ENCODE measurements at places on chromosomes 7 and 10.
A peak's percentile ranks its signal among the peaks of the same experiment; 100 is the strongest.

GRCh38 chr7:45703373-45703821 lies 129.2 kb downstream of the ADCY1 start:
- DNase-seq = no peak

DNA sequence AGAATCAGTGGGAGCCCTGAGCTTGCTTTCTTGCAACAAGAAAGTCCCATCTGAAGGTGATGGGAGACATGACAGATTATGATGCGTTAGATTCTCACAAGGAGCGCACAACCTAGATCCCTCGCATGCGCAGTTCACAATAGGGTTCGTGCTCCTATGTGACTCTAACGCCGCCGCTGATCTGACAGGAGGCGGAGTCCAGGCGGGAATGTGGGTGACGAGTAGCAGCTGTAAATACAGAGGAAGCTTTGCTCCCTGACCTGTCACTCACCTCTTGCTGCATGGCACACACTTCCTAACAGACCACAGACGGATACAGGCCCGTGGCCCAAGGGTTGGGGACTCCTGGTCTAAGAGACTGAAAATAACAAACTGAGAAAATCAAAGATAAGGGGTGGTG lies 1163.4 kb upstream of the AUTS2 start:
- no peak for DNase-seq

GRCh38 chr10:15088428-15089261 lies at the start of gene ACBD7:
Gene ACBD7, minus strand, starts transcription at chr10:15088776. Its CDS starts 48 bp downstream, at chr10:15088728.
- DNase-seq = peak; percentile 72

- DNase-seq = no peak
Measured at GRCh38 chr7:17617380-17617779, 318.9 kb downstream of the AHR start.

DNA sequence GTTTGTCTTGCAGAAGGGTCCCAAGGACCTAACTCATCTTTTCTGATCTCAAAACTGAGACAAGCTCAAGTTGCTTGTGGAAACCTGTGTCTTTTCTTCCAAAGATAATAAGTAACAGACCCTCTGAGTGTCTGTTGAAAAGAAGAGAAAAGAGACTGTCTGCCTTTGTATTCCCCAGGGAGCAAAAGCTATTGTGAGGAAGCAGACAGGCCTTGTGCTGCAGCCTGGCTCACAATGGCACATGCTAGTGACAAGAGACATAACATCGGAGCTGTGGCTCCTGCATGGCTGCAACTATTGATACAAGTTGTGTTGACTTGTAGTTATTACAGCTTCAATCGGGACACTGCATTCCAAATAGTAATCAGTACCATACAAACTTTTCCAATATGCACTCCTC lies 202.9 kb downstream of the DKK1 start:
- peak; percentile 66 for DNase-seq

- no peak for DNase-seq
Measured at GRCh38 chr7:55504093-55504859, 68.0 kb downstream of the VOPP1 start.

DNA sequence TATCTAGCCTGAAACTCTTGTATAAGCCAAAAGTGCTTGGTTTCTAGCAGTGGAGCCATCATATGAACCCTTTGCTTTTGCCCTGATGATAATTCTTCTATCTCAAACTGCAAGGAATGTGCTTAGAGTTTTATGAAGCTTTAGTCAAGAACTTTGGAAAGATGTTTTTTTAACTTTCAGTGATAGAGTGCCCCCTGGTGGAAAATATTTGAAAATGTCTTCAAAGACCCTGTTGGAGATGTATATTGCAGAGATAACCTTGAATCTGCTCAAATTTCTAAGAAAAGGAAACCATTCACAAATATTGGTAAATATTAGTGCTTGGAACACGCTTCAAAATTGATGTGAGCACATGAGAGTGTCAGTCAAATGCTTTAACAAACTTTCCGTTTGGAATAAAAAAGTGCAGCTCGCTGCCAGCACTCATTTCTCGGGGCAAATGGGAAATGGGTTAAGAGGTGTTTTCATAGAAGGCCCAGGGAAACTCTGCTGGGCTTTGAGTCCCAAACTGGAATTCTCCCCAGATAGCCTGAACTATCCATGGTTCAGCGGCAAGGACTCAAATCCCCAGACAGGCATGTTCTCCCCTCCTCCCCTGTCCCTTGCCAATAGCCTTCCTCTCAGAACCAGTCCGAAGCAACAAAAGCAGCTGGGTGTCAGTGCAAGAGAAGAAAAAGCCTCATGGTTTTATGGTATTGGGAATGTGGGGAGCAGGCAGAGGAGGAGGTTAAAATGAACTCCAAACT lies 129.3 kb downstream of the MYOF start:
- peak; percentile 49 for DNase-seq

DNA sequence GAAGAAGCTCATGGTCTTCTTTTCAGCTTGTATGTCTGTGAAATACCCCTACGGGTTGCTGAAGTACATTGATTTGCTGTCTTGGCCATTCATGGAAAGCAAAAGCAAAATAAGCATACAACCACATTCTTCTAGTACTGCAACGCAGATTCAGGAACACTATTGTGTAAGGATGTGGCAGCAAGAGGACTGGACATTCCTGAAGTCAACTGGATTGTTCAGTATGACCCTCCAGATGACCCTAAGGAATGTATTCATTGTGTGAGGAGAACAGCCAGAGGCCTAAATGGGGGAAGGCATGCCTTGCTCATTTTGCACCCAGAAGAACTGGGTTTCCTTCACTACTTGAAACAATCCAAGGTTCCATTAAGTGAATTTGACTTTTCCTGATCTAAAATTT lies 133.4 kb upstream of the ANKRD1 start:
- no peak for DNase-seq

All from pons (tissue), 1 donor.